RKO (cell line): ENCODE measurements at places on chromosomes 12 and 14.

DNA sequence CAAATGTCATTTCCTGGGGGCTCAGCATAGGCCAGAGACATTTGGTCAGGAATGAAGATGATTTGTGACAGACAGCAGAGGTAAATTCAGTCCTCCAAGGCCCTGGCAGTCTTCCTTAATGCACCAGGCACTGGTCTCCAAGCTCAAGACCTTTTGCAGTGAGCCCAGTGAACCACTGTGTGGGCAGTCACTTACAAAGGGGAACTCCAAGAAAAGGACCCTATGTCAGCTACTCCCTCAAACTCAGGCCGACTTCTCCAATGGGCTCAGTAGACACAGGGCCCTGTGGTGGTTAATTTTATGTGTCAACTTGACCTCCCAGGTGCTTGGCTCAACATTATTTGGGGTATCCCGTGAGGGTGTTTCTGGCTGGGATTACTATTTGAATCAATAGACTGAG lies 29.3 kb upstream of the PLEK2 start:
- no peak for DNase-seq

DNA sequence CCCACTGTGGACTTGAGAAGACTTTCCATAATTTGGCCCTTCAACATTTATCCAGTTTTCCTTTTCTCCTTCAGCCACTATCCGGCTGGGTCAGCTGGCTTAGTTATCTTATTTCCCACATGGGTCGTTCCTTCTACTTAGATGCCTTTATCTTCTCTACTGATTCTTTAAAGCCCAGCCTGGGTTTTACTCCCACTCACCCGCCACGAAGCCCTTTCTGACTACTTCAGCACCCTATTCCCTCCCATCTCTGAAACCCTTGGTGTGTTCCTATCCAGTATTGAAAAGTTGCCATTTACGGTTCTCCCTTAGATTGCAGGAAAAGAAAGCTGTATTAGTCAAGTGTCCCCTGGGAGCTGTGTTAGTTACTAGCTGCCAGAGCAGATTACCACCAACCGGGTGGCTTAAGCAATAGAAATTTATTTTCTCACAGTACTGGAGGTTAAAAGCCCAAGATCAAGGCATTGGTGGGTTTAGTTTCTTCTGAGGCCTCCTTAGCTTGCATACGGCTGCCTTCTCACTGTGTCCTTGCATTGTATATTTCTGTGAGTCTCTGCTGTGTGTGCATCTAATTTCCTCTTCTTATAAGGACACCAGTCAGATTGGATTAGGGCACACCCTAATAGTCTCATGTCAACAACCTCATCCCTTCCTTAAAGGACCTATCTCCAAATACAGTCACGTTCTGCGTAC lies 105.5 kb downstream of the GPATCH2L start:
- no peak for DNase-seq

DNA sequence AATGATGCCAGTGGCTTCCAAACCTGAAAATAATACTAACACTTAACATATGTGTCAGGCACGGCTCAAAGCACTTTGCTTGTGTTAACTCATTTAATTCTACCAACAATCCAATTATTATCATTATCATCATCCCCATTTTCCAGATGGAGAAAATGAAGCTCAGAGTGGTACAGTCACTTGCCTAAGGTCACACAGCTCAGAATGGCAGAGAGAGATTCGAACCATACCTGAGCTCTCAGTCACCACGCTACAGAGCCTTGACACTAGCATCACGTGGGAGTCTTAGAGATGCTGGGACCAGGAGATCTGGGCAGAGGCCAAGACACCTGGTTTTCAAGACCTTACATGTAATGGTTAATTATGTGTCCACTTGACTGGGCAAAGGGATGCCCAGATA lies 34.2 kb downstream of the DHX37 start:
- DNase-seq, result no peak

DNA sequence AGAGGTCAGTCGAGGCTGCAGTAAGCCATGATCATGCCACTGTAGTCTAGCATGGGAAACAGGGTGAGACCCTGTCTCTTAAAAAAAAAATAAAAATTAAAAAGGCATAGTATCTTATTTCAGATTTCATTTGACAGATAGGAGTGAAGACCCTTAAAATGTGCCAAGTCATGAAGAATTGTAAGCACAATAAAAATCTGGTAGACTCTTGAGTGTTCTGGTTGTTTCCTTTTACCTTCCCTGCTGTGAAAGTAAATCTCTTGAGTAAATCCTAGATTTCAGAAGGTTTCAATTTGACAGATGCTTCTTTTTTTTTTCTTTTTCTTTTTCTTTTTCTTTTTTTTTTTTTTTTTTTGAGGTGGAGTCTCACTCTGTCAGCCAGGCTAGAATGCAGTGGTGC lies 109.0 kb downstream of the ESR2 start:
- DNase-seq, result no peak

GRCh38 chr14:102325791-102326345 lies 6.3 kb downstream of the ZNF839 start:
- no peak for DNase-seq

GRCh38 chr12:99087278-99087677 lies 442.2 kb downstream of the APAF1 start:
- DNase-seq, result no peak
